NCI-H1092 treated with DMSO at 0.1 percent for 48 hours (cell line): ENCODE measurements at places on chromosomes 16 and 17.

DNA sequence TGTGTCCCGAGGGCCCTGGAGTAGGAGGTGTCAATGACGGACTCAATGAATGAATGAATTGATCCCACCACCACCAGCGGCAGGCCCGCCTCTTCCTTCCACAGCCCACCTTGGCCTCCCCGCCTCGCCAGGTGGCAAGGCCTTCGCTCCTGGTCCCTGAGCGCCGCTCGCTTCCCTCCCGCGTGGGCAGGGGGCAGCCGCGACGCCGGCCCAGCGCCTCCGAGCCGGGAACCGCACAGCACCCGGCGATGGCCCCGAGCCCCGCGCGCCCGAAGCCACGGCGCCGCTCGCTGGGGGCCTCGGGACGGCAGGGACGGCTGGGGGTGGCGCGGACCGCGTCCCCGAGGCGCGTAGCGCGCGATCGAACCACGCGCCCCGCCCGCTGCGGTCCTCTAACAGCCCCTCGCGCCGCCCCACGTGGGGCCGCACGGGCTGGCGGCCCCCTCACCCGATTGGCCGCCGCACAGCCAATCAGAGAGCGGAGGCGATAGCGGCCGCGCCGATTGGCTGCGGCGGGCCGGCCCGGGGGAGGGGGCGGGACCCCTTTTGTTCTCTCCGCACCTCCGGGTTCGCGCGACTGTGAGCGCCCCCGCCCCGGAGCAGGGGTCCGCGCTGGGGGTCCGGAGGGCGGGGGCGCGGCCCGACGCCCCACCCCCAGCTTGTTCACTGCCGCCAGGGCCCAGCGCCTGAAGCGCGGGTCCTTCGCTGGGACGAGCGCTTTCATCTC is 31.4 kb downstream of the ACTG1 start:
- peak; percentile 87 for DNase-seq

DNA sequence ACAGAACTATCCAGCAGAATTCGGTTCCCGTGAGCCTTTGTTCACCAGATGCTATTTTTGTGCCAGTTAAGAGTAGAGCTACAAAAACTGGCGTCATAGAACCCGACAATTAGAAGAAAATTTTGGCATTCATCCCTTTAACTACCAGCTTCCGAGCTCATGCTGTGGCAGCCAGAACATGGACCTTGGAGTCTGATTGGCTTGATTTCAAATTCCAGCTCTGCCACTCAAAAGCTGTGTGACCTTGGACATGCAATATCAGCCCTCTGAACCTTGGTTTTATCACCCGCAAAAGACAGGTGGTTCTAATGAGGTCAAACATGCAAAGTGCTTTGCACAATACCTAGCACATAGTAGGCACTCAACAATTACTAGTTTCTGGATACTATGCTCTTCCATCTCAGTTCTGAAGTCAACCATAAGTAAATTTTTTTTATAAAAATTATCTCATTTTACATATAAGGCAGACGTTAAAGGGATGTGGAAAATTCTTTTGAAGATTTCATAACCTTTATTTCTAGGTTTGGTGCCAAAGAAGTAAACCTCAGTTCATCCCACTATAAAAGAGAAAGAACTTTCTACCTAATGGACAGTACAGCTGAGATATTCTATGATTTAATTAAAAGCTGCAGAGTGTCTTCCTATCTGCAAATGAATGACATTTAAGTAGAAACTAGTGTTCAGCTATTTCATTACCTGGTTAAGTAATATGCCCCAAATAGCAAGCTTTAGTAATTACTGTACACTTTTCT is 331.5 kb downstream of the HAPSTR1 start:
- DNase-seq: no peak

DNA sequence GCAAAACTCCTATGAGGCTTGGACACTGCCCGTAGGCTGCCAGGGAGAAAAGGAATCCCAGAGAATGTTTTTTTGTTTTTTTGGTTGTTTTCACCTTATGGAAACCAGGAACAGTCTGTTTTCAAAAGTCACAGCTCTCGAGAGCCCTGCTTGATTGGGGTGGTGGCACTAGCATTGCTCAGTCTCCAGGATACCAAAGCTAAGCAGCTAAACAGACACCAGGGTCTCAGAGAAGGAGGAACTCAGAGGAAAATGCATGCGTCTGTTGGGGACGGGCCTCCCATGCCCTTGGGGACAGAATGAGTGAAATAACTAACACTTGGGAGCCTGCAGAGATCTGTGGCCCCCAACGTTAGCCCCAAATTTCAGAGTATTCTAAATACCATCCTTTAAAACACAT is 178.8 kb downstream of the SOX9 start:
- no peak for DNase-seq

- DNase-seq: no peak
These were observed 333.7 kb upstream of the HSBP1 start for GRCh38 chr16:83473926-83474650.

GRCh38 chr17:72143245-72143644 is 22.4 kb downstream of the SOX9 start:
- DNase-seq: peak; percentile 14

GRCh38 chr16:85134076-85134788 is 22.0 kb upstream of the CIBAR2 start:
- DNase-seq: no peak

GRCh38 chr17:77530591-77530990 is 389.8 kb downstream of the SEC14L1 start:
- no peak for DNase-seq

DNA sequence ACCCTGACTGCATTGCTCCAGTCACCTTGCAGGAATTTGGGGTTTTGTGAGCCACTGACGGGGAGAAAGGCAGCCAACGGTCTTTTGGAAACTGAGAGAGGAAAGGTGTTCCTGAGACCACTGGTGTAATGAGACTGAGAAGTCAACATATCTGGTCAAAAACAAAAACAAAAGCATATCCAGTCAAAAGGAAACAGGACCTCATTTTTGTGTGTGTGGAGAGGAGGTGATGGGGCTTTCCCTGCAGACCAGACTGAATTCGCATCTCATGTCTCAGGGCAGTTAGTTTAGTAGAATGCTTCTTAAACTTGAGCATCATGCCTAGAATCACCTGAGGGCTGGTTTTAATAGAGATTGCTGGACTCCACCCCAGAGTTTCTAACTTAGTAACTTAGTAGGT is 198.4 kb downstream of the COPRS start:
- DNase-seq: no peak

GRCh38 chr16:58458606-58459343 is 41.2 kb upstream of the NDRG4 start:
- no peak for DNase-seq

DNA sequence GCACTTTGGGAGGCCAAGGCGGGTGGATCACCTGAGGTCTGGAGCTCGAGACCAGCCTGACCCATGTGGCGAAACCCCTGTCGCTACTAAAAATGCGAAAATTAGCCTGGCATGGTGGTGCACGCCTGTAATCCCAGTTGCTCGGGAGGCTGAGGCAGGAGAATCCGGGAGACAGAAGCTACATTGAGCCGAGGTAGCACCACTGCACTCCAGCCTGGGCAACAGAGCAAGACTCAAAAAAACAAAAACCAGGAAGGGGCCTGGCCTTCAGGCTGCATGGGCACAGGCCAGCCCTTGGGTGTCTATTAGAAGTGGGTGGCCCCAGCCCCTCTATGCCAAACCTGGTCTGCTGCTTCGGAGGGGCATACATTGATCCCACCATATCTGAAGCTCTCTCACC is 56.0 kb downstream of the PSMD12 start:
- no peak for DNase-seq

DNA sequence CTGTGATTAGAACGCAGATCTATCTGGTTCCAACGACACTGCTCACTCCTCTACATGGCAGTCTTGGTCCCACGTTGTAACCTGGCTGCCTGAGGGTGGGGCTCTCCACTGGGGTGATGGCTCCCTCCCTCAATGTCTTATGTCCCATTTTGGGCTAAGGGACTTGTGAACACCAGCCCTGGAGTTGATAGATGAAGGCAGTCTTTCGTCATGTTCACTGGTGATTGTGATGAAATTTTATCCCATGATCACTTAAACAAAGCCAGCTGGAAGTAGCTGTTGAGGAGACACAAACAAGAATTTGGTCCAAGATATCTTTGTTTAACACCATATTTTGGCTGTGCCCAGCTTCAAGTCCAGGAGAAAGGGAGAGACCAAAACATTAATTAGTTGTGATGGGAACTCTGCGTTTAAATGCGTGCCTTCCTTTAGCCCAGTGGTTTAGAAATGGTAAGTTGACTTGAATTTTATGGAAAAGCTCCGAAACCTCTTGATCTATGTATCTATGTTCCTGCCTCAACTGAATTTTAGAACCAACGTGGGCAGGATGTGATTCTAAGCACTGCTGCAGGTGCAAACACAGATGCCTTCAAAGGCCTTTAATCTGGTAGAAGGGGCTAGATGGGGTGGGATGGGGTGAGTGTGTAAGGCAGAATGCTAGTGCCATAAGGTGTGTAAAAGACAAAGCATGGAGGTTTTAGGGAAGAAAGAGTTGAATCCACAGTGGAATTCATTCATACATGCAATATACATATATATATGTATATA is 186.8 kb upstream of the IRX3 start:
- no peak for DNase-seq

GRCh38 chr17:40525294-40525693 is 23.9 kb upstream of the TNS4 start:
- DNase-seq: no peak

DNA sequence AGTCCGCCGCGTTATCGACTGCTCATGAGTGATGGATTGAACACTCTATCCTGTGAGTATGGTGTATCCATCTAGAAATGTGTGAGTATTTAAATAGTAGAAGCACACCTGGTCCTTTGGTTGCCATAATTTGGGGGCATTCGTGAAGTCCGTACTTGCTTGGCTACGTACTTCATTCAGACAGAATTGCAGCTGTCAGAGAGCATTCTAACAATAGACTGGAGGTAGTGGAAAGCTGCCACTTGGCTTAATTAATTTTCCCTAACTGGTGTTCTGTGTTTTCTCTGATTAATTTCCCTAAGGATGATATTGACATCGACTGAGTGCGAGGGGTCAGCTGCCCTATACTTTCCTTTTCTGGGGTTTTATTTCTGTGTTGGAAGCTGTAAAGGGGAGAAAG is 14.1 kb downstream of the RPA1 start:
- DNase-seq: no peak

- DNase-seq: no peak
These were observed 237.0 kb downstream of the SEC14L1 start for GRCh38 chr17:77377710-77378235.

DNA sequence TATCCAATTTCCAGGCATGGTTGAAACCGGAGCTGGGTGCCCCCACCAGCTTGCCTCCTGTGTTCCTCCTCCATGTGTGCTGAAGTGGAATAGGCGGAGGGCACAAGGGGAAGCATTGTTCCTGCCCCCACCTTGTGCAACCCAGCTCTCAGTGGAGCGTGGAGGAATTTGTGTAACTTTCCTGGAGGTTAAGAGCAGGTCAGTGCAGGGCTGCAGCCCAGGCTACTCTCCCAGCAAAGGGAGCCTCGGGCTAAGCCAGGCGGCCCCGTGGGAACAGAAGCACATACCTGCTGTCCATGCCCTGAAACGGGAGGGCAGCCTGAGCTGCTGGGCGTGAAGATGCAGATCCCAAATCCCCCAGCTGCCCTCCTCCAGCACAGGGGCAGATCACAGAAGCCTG is 158.8 kb upstream of the LHX1 start:
- DNase-seq: no peak

DNA sequence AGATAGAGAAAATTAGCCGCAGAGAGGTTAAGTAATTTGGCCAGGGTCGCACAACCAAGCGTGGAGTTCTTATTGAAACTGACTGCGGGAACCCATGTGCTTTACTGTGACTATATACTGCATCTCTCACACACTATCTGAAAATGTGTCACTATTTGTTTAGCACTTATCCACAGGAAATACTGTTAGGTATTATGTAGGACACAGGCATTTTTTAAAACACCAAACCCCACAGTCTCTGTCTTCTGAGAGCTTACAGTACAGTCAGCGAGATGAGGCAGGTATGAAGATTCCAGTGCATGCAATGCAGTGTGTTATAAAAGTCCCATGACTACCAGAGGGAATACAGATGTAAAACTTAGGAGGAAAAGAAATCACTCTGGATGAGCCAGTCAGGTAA is 11.3 kb downstream of the RBL2 start:
- no peak for DNase-seq

GRCh38 chr17:2682176-2682938 is 29.2 kb downstream of the CLUH start:
- no peak for DNase-seq

DNA sequence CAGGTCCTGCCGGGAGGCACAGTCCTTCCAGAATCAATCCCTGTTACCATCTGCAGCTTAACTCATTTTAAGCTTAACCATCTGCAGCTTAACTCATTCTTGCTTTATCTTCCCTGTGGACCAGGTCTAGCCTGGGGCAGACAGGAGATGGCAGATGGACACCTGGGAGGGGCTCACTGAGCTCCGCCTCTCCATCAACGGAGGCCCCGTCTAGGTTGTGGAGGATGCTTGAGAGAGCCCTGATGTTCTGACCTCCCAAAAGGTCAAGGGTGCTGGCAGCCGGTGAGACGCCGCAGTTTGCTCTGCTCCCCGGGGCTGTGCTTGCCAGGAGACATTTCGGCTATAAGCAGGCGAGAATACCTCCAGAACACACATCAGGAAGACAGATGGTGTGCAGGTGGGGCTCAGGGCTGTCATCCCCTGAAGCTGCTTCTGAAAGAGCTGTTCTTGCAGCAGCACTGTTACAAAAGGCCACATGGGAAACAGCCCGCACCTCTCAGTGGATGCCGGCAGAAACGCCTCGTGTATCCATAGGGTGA is 41.3 kb downstream of the BAIAP2 start:
- no peak for DNase-seq

DNA sequence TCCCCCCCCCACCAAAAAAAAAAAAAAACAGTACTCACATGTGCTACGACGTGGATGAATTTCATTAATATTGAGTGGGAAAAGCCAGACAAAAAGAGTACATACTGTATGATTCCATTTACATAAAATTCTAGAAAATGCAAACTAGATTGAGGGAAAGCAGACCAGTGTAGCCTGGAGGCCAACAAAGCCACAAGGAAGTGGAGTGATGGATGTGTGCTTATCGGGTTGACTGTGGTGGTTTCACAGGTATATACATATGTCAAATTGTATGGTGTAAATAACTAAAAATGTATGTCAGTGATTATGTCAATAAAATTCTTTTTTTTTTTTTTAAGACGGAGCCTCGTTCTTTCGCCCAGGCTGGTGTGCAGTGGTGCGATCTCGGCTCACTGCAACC is 1.9 kb upstream of the PLD6 start:
- DNase-seq: no peak

DNA sequence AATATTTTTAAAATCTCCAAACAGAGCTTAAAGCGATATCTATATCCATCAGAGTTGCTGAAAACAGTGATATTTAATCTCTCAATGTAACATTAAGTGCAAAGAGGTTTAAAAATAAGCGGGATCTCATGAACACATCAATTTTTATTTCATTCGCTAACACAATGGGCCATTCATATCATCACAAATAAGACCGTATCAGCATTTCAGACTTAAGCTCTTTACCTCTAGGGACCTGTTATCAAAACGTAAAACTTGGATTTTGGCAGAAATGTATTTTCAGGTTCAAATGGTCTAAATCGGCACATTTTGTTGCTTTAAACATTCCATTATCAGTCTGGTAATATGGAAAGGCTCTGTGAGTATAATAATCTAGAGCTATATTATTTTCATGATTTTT is 77.9 kb downstream of the TOX3 start:
- DNase-seq: no peak
